NB4 (cell line): ENCODE measurements at places on chromosomes 16 and 17.

GRCh38 chr17:69764146-69764545 lies 310.9 kb upstream of the KCNJ16 start:
- DNase-seq = no peak

GRCh38 chr16:70520612-70521297 lies 2.6 kb downstream of the COG4 start:
- DNase-seq = peak; percentile 90

DNA sequence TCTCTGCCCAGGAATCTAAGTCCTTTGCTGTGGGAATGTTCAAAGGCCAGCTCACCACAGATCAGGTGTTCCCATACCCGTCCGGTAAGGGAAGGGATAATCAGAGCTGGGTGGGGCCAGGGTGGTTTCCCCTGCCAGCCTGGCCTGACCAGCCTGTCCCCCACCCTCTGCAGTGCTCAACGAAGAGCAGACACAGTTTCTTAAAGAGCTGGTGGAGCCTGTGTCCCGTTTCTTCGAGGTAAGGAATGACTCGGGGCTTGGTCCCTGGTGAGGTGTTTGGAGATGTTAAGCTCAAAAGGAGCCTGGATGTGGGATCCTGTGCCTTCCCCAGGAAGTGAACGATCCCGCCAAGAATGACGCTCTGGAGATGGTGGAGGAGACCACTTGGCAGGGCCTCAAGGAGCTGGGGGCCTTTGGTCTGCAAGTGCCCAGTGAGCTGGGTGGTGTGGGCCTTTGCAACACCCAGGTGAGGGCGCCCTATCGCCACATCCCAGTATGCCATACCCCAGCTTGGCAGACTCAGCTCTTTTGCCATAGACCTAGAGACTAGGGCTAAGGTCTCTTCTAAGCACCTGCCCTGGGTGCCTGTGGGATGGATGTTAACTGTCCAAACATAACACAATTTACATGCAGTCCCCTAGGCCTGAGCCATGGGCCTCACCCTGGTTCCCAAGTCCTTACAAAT lies 997 bp downstream of the ACADVL start:
- peak; percentile 77 for DNase-seq

GRCh38 chr16:11880007-11880406 lies 28.7 kb upstream of the RSL1D1 start:
- DNase-seq = no peak

DNA sequence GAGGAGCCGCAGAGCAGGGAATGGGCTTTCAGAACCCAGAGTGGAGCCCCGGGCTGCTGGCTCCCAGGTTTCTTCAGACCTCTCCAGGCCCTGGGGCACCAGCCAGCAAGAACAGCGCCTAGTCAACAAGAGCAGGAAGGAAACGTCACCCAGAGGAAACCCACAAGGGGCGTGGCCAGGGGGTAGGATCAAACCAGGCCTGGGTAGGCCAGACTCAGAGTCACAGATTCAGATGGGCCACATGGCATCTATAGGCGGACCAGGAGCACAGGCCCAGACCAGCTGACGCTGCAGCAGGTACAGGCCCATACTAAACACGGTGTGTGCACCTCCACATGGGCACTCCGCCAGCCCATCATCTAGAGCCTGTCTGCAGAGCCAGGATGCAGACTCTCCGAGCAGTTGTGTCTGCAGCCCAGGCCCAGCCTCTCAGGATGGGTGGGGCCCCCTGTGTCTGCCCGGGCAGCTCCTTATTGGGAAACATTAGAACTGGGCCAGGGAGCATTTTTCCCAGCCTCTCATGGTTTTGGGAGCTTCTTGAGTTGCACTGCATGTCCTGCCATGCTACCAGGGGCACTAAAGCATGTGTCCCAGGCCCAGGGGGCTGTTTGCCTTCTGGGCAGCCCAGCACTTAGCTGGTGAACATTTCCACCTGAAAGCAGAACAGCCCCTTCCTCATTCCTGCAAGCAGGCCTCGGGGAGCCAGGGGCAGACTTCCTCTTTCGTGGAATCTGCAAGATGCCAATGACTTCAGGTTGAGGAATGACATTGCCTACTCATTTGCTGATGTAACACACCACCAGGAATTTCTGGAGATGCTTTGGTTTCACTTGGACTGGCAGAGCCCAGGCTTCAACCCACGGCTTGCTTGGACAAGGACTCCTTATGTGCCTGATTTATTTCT lies at the start of gene NLRP1:
Gene NLRP1, minus strand, starts transcription at position 127 of the 904 bp plus-strand sequence. CDS start 552 bp downstream, outside the sequence.
- DNase-seq = peak; percentile 85

DNA sequence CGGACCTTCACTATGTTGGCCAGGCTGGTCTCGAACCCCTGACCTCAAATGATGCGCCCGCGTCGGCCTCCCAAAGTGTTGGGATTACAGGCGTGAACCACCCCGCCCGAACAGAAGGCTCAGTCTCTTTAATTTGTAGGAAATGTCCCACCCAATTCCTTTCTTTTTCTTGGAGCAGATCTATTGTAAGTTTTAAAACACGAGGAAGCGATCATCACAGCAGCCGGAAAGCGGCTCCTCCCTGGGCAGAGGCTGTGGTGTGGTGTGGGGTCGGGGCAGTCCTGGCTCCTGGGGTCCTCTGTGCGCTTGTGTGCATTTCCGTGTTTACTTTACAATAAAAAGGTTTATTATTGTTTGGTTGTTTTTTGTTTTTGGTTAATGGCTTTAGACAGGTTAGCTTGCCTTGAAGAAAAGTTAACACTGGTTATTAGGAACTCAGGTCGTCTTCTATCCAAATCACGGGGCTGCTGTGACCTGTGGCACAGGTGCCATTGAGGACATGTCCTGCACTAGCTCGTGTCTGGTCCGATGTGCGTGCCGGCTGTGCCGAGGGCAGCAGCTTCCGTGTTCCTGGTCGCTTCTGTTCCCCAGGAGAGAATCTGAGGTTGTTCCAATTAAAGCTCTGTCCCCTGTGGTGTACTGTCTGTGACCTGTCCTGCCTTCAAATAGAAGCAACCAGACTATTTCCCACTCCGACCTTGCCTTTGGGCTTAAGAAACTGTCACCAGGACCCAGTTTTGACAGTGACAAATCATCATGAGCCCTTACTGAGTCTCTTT lies 83.1 kb downstream of the SEC14L1 start:
- no peak for DNase-seq

GRCh38 chr17:82751571-82752370 lies at the start of gene TBCD:
Gene TBCD (plus strand): TSS chr17:82752065. CDS start chr17:82752194, 129 bp downstream.
- DNase-seq = peak; percentile 87

DNA sequence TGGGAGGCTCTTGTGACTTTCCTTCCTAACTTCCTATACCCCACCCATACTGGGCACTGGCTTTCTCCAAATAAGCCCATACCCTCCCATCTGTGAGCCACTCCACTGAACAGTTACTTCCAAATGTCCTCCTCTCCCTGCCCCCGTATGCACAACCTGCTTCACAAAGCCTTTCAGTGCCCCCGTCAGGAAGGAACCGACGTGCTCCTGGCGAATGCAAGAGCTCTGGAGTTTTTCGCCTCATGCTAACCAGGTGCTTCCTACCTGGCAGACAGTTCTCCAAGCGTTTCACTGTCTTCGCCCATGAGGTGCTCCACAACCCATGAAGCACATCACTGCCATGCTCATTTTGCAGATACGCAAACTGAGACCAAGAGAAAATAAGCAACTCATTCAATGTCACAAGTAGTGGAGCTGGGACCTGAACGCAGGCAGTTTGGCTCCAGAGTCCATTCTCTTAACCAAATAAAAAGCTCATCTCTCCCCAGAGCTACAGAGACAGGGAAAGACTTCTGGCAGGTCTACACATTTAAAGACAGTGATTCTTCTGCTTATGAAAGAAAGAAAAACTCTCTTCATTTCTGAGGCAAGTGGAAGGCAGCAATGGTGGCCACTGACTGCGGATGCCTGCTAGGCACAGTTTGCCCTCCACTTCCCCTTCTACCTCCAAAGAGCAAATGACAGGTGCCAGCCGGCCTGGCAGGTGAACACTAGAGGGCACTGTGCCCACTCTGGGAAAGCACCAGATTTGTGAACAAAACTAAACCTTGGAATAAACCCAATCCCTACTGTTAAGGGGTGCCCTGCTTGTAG lies 23.8 kb downstream of the SPHK1 start:
- DNase-seq = peak; percentile 70

GRCh38 chr17:8159032-8159400 lies 3.7 kb downstream of the VAMP2 start:
- no peak for DNase-seq

DNA sequence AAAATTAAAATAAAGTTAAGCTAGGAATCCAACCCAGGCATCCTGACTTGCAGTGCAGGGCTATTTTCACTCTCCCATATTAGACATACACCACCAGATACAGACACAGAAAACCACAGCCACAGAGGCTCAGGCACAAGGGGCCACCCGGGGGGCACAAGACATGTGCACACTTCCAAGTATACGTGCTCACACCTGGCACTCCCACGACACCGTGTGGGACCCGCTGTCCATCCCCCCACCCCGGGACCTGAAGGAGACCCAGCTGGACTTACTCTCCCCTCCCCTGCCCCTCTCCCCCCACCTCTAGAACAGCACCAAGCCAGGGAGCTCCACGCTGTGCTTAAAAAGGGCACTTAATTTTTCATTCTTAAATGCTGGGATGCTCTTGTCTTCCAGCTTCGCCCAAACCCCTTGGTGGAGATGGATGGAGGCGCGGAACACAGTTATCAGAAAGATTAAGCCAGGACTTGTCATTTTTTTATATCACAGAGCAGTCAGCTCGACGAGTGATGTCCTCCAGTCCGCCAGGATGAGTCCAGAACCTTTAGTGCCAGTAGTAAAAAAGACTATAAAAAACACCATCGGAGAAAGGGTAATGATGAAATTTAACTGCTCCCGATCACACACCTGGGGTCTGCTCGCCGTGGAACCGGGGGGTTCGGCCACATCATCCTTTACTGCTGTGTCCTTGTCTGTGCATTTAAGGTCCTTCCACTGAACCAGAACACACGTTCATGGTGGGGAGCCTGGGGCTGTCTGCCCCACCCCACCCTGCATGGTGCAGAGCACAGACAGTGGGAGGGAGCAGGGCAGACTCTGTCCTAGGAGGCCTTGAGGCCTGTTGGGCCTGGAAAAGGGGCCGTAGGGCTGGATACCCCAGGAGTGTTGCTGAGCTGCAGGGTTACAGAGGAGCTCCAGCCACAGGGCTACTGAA lies 73.3 kb upstream of the LHX1 start:
- DNase-seq = no peak

DNA sequence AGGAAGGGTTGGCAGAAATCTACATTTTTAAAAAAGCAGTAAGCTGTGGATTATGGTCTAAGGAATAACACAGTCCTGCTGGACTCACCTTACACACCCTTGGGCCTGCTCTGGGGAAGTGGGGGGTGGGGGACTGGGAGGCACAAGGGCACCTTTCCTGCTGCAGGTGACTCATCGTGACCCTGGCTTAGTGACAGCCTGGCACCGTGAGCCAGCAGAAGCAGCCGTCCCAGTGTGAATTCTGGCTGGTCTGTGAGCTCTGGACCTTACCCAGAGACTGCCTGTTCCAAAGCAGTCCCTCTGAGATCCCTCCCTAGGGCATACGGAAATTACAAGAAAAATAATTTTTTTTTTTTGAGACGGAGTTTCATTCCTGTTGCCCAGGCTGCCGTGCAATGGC lies 4.2 kb upstream of the CRK start:
- DNase-seq = no peak

- no peak for DNase-seq
Measured at GRCh38 chr17:77502626-77503292, 362.0 kb downstream of the SEC14L1 start.

DNA sequence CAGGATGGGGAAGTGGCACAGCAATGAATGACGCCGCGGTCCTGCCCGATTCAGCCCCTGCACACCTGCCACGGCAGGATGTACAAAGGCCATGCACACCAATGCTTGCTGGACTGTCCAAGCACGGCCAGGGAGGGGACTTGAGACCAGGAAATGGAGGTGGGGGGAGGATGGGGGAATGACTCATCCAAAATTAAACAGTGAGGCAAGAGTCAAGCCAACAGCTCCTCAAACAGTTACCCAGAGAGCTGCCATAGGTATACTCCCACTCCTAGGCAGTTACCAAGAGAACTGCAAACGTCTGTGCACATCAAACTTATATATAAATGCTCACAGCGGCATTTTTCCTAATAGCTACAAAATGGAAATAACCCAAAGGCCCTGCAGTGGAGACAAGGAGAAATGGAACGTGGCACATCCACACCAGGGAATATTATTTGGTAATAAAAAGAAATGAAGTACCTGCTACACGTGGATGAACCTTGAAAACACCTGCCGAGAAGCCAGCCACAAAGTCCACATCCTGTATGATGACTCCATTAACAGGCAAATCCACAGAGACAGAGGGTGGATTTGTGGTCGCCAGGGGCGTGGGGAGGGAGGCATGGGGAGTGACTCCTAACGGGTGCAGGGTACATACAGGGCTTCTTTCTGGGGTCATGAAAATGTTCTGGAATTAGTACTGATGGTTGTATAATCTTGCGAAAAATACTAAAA lies 54.1 kb downstream of the VAC14 start:
- DNase-seq = peak; percentile 100

DNA sequence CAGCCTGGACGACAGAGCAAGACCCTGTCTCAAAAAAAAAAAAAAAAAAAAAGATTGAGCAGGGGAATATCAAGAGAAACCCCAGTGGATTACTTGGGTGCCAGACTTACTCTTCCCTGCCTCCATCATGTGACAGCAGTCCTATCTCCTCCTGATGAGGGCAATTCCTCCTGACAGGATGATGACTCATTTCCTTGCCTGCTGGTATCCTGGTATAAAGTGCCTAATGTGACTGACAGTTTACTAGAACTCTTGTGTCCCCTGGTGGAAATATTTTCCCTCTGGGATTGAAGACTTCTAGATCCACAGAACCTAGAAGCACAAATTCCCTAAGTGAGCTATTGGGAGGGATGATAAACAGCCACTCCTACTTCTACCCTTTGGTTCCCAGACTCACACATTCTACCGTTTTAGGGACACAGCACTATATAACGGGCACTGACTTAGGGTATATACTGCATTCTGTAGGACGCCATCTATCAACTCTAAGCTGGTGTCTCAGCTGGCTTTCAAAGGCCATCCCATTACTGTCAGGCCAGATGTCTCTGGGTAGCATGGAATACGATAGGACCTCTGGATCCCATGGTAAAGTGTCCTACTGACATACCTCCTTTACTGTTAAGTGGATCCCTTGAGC lies 114.6 kb upstream of the MED13 start:
- DNase-seq = peak; percentile 26

DNA sequence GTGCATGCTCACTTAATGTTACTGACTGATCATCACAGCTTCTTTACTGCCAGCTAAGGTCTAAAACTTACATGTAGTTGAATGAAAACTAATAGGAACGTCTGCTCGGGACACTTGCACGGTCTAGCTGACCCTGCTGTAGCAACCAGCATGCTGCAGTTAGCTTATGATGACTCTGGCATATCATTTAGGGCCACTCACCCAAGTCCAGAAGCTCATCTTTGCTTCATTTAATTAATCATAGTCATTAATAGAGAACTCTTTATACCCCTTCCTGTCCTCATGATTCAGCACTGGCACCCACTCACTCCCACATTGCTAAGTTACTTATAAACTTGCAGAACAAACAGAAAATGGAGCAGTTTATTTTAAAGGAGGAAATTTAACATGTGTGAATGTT lies 136.3 kb downstream of the NLK start:
- no peak for DNase-seq

GRCh38 chr16:80947708-80948625 lies 58.7 kb downstream of the CMC2 start:
- no peak for DNase-seq

- no peak for DNase-seq
Measured at GRCh38 chr17:66543526-66543925, 241.1 kb downstream of the PRKCA start.
